Natural killer cell (primary cell): ENCODE measurements at places on chromosomes 6 and 20.

DNA sequence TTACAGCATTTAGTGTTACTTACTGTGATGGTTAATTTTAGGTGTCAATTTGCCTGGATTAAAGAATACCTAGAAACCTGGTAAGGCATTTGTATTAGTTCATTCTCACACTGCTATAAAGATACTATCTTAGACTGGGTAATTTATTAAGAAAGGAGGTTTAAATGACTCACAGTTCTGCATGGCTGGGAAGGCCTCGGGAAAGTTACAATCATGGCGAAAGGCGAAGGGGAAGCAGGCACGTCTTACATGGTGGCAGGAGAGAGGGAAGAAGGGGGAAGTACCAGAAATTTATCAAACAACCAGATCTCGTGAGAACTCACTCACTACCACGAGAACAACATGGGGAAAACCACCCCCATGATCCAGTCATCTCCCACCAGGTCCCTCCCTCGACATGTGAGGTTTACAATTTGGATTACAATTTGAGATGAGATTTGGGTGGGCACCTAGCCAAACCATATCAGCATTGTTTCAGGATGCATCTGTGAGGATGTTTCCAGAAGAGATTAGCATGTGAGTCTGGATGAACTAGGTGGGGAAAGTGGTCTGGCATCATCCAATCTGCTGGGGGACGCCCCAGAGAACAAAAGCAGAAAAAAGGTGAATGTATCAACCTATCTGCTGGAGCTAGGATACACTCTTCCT lies 76.8 kb downstream of the MKKS start:
- DNase-seq: no peak

GRCh38 chr20:48532028-48532427 lies 295.8 kb downstream of the PREX1 start:
- DNase-seq: no peak

DNA sequence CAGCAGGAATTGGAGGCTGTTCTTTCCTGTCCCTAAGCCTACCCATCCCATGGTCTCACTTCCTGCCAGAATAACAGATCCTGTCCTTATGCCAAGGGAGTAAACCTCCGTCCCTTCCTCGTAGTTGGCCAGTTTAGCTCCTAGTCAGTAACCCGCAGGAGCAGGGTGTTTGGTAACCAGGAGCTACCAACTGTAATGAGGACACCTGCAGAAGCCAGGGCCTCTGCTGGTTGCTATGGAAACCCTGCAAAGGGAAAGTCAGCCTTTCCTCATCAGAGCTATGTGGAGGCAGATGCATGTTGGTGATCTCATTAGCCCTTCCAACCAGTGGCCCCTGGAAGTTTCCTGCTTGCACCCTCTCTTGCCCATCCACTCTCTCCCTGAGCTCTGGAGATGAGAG lies 368.2 kb upstream of the SULF2 start:
- no peak for DNase-seq

GRCh38 chr6:151445482-151445881 lies 6.4 kb downstream of the RMND1 start:
- no peak for DNase-seq

- peak; percentile 5 for DNase-seq
Observed at GRCh38 chr6:159311618-159312017, 142.4 kb downstream of the FNDC1 start.
